Stimulated activated CD8-positive, alpha-beta memory T cell treated with anti-CD3 and anti-CD28 coated beads, Interleukin-15, amount 100 ng/mL, for 4 hours (primary cell): ENCODE measurements at places on chromosomes 6 and 20.

GRCh38 chr6:15887491-15888461 lies 224.9 kb upstream of the DTNBP1 start:
- DNase-seq: no peak

- DNase-seq: no peak
These were observed 39.5 kb upstream of the PCMTD2 start for GRCh38 chr20:64216036-64216435.

DNA sequence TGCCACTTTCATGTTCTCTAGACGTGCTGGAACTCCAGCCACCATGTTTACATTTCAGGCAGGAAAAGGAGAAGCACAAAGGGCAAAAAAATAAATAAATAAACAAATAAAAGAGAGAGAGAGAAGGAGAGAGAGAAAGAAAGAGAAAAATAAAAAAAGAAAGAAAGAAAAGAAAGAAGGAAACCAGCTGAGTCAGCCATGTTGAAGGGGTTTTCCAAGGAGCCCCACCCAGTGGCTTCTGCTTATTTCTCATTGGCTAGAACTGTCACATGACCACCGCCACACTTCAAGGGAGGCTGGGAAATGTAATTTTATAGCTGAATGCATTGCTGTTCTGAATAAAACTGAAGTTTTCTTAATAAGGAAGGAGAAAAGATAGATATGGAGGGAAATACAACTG lies 71.1 kb downstream of the BFSP1 start:
- no peak for DNase-seq

DNA sequence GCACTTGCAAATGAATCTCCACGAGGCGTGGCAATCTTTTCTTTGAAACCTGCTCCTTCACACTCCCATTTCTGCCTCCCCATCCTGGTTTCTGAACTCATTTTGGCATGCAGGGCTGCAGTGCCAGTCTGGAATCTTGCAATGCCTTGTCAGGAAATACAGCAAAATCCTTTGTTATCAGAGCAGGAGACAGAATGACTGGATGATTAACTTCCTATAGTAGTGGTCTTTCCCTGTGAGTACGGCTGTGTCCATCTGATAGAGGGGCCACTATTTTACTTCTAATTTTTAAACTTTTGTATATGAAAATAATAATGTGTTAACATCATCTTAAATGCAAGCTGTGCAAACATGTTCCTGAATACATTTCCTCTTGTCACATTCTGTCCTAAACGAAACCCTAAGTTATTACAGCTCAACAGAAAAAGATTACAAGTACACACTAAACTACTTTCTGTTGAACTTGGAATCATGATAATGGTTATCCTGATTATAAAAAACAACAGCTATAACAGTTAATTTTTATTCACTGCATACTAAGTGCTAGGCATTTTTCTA lies 140.2 kb downstream of the KIF13A start:
- DNase-seq: no peak

DNA sequence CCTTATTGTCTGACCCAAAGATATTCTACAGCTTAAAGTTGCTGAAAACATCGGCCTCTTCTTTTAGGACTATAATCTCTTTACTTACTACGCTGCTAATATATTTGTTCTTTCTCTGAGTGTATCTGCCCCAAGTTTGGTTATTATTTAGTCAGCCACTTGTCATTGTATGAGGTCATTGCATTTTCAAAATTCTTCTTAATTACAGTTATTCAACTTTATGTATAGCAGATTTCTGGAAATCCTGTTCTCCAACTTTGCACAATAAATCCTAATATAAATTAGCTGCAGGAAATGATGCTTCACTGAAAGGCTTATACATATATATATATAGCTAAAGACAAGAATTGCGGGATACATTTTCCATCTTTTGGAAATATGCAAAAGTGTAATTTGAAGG lies 88.5 kb upstream of the HIVEP1 start:
- no peak for DNase-seq

- DNase-seq: no peak
These were observed 31.4 kb downstream of the RPP40 start for GRCh38 chr6:4972438-4972837.

DNA sequence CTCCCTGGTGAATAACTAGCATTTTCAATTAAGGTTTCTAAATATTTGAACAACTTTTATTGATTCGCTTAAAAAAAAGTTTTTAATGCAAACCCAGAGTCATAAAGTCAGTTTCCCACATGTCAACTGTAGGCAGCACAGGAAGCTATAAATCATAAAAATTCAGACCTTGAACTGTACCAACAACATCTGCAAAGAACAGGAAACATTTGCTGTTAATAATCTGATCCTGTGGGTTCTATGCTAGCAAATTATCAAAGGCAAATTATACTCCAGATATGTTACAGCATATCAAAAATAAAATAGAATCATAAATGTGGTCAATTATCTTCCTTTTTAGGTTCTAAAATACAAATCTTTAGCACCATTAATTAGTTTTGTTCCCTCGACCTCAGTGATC lies 16.6 kb upstream of the MAP7 start:
- no peak for DNase-seq

- DNase-seq: no peak
These were observed 170.9 kb upstream of the AKAP12 start for GRCh38 chr6:151068761-151069312.

GRCh38 chr6:13788820-13789219 lies 25.5 kb downstream of the MCUR1 start:
- DNase-seq: no peak

- no peak for DNase-seq
These were observed 411.0 kb upstream of the AGPAT4 start for GRCh38 chr6:161684731-161685475.

GRCh38 chr20:843912-844311 lies 10.4 kb downstream of the FAM110A start:
- DNase-seq: no peak

GRCh38 chr6:5160206-5160605 lies 75.1 kb downstream of the PPP1R3G start:
- DNase-seq: no peak

GRCh38 chr20:48723308-48724264 lies 104.2 kb downstream of the PREX1 start:
- no peak for DNase-seq

- DNase-seq: no peak
These were observed 12.0 kb downstream of the SLC12A5 start for GRCh38 chr20:46040902-46041535.

- no peak for DNase-seq
These were observed 321.2 kb upstream of the ADGRB3 start for GRCh38 chr6:68313911-68314310.

GRCh38 chr6:27669624-27670301 lies 196.9 kb upstream of the ZNF184 start:
- DNase-seq: no peak
